ENCODE measurements at places on chromosomes 13 and 19.

DNA sequence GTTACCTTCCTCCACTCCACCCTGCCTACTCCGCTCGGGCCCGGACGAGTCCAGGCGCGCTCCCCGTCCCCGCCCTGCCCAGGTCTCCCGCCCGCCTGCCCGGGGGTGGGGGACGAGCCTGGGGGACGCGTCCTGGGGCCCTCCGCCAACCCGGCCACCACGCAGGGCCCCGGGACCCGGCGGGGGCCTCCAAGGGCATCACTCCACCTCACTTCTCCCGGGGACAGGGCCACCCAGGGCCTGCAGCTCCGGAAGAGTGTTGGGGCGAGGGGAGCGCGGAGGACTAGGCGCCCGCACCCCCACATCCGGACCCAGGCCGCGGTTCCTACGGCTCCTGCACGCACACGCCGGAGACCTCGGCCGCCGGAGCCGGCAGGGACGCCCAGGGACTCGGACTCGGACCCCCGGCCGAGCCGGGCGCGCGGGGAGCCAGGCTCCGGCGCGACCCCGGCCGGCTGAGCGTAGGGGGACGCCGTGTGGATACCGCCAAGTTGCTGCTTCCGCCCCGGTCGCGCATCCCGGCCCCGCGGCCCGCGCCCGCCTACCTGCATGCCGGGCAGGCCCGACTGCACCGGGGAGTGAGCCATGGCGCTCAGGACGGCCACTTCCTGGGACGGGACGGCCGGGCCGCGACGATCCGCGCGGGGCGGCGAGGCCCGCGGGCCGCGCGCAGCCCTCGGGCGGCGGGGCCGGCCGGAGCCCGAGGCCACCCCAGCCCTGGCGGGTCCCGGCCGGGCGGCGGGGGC is 534 bp downstream of the STK24 start:
- no peaks in the 10 kb centered on the region for H3K27me3 ChIP-seq
- H3K4me3 ChIP-seq: peak overlapping the region; percentile 98
- peaks cover 19% of the 10 kb centered on the region for H3K36me3 ChIP-seq
- peak; percentile 85 for DNase-seq
- H3K4me1 ChIP-seq: peaks cover 46% of the 10 kb centered on the region

- no peaks in the 10 kb centered on the region for H3K27me3 ChIP-seq
- H3K36me3 ChIP-seq: no peaks in the 10 kb centered on the region
Observed at GRCh38 chr19:33674626-33675367, 53.0 kb downstream of the CHST8 start.

DNA sequence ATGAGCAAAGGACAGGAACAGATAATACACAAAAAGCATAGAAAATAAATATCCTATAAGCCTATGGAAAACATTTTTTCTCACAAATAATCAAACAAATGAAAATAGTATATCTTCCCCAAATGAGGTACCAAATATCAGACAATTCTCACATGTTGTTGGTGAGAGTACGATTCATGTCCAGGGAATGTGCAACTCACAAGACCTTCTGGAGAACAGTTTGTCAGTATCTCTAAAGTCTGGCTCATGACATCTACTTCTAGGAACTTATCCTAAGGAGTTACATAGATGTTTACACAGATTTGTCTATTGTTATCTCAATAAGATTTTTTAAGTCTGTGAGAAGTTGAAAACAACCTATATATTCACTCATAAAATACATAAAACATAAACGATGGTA is 80.3 kb upstream of the ARHGEF7 start:
- no peak overlapping the region for H3K27ac ChIP-seq
- DNase-seq: no peak
- H3K36me3 ChIP-seq: no peaks in the 10 kb centered on the region
- H3K4me3 ChIP-seq: no peak overlapping the region
- peaks cover 41% of the 10 kb centered on the region for H3K27me3 ChIP-seq

DNA sequence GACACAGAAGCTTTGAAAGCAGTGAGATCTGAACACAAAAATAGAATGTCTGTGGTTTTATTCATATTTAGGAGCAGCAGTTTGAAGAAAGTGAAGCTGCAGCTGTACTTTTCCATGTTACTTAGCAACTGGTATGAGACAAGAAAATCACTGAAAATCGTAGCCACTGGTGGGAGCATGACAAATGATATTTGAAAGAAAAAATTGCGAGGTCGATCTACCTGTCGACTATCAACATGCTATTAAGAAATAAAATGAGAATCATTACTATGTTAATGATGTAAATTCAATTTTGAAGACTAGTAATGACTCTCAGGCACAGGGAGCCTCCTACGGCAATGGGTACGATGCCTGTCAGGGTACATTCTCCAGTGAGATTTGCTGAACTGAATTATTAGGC is 436.4 kb downstream of the SLITRK5 start:
- DNase-seq: no peak
- H3K36me3 ChIP-seq: no peaks in the 10 kb centered on the region
- H3K4me3 ChIP-seq: no peak overlapping the region
- no peaks in the 10 kb centered on the region for H3K4me1 ChIP-seq

DNA sequence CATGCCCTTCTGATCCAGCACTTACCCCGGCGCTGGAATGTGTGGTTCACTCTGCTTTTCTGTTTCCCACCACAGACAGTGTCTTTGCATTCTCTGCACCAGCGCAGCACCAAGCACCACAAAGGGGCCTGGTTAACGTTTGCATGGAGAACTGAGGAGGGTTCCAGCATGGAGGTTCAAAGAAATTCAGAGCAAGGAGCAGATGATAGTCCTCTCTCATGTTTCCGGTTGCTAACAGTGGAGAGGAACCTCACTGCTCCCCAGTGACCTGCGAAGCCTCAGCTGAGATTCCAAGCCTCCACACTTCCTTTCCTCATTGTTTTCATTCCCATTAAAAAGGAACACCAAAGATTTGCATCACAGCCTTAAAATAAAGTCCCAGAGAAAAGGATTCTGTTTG is 99.7 kb downstream of the STARD13 start:
- H3K27ac ChIP-seq: peak overlapping the region; percentile 91
- H3K36me3 ChIP-seq: peaks cover 12% of the 10 kb centered on the region
- H3K27me3 ChIP-seq: no peaks in the 10 kb centered on the region
- peaks cover 37% of the 10 kb centered on the region for H3K4me1 ChIP-seq
- no peak for DNase-seq
- no peak overlapping the region for H3K4me3 ChIP-seq

DNA sequence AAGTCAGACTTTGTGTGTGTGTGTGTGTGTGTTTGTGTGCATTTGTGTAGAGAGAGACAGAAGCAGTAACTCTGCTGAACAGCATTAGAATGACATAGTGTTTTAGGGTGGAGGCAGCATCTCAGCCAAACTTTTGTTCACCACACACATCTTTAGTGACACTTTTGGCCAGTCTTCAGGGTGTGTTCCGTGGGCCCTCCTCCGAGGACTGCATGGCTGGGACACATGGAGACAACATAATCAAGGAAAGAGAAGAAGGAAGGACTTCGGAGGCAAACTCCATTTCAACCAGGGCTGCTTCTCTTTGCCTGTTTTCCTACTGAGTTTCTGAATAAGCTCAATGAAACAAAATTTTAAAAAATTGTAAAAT is 205.1 kb downstream of the LHFPL6 start:
- no peak overlapping the region for H3K4me3 ChIP-seq
- no peaks in the 10 kb centered on the region for H3K36me3 ChIP-seq
- no peak overlapping the region for H3K27ac ChIP-seq
- no peaks in the 10 kb centered on the region for H3K4me1 ChIP-seq
- no peaks in the 10 kb centered on the region for H3K27me3 ChIP-seq

- DNase-seq: no peak
- no peak overlapping the region for H3K4me3 ChIP-seq
- no peak overlapping the region for H3K27ac ChIP-seq
- H3K4me1 ChIP-seq: peaks cover 13% of the 10 kb centered on the region
- H3K27me3 ChIP-seq: no peaks in the 10 kb centered on the region
- peaks cover 4% of the 10 kb centered on the region for H3K36me3 ChIP-seq
Observed at GRCh38 chr19:1481224-1481892, 2.3 kb upstream of the C19orf25 start.

GRCh38 chr19:5805462-5806132 is 730 bp downstream of the NRTN start:
- H3K27ac ChIP-seq: no peak overlapping the region
- peaks cover 16% of the 10 kb centered on the region for H3K4me1 ChIP-seq
- H3K36me3 ChIP-seq: no peaks in the 10 kb centered on the region
- DNase-seq: peak; percentile 87
- peaks cover 36% of the 10 kb centered on the region for H3K27me3 ChIP-seq
- peak overlapping the region; percentile 35 for H3K4me3 ChIP-seq

DNA sequence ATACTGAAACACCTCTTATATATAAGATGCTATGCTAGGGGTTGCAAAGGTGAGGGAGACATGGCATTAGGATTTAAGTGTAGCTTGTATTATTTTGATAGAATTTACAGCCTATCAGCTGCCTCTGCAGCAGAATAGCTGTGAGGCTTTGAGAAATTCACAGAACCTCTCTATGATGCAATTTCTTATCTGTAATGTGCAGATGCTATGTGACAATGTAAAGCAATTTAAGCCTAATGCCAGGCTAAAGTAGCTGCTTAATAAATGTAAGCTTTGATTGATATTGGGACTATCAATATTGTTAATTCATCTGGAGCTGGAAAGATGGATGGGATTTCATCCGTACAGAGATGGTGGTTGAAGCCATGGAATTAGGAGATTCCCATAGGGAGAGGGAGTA is 1.6 kb downstream of the ADGRE3 start:
- H3K36me3 ChIP-seq: no peaks in the 10 kb centered on the region
- H3K4me3 ChIP-seq: no peak overlapping the region
- H3K27me3 ChIP-seq: peaks cover 3% of the 10 kb centered on the region
- H3K4me1 ChIP-seq: no peaks in the 10 kb centered on the region

GRCh38 chr13:98586400-98587345 is 9.8 kb upstream of the STK24 start:
- no peaks in the 10 kb centered on the region for H3K27me3 ChIP-seq
- no peaks in the 10 kb centered on the region for H3K36me3 ChIP-seq
- DNase-seq: no peak
- H3K4me3 ChIP-seq: no peak overlapping the region

- no peak overlapping the region for H3K4me3 ChIP-seq
- H3K27ac ChIP-seq: no peak overlapping the region
- peaks cover 39% of the 10 kb centered on the region for H3K27me3 ChIP-seq
- H3K4me1 ChIP-seq: peaks cover 16% of the 10 kb centered on the region
- no peak for DNase-seq
- H3K36me3 ChIP-seq: no peaks in the 10 kb centered on the region
Observed at GRCh38 chr19:47414469-47414868, 4.9 kb downstream of the MEIS3 start.

- no peak overlapping the region for H3K4me3 ChIP-seq
- H3K4me1 ChIP-seq: no peaks in the 10 kb centered on the region
- H3K27ac ChIP-seq: no peak overlapping the region
- H3K36me3 ChIP-seq: no peaks in the 10 kb centered on the region
- no peak for DNase-seq
Observed at GRCh38 chr13:103161476-103161875, 95.3 kb upstream of the SLC10A2 start.

DNA sequence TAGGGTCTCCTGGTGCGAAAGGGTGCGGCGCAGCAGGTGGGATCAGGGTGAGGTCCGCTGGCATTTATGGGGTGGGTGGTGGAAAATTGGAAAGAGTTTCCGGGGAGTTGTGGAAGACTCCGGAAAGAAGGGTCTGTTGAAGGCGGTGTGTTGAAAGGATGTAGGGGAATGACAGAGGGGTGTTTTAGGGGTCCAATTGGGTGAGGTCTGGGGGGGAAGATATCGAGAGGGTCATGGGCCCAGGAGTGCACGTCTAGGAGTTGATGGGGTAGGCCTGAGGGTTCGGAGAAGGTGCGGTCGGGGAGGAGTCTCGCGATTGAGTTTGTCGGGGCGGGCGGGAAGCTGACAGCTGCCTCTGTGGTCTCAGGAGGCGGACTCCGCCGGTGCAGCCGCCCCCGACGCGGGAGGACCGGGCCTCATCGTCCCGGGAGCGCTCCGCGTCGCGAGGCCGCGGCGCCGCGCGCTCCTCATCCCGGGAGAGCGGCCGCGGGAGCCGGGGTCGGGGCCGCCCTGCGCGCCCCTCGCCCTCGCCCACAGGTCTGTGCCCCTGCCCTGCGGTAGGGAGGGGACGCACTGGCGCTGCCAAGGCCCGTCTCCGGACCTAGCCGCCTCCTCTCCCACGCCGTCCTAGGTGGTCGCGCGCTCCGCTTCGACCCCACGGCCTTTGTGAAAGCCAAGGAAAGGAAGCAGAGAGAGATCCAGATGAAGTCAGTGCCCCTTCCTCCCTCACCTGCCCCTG is 7.0 kb downstream of the PGLYRP1 start:
- peaks cover 13% of the 10 kb centered on the region for H3K27me3 ChIP-seq
- H3K27ac ChIP-seq: peak overlapping the region; percentile 16
- DNase-seq: peak; percentile 83
- H3K4me1 ChIP-seq: peaks cover 16% of the 10 kb centered on the region

DNA sequence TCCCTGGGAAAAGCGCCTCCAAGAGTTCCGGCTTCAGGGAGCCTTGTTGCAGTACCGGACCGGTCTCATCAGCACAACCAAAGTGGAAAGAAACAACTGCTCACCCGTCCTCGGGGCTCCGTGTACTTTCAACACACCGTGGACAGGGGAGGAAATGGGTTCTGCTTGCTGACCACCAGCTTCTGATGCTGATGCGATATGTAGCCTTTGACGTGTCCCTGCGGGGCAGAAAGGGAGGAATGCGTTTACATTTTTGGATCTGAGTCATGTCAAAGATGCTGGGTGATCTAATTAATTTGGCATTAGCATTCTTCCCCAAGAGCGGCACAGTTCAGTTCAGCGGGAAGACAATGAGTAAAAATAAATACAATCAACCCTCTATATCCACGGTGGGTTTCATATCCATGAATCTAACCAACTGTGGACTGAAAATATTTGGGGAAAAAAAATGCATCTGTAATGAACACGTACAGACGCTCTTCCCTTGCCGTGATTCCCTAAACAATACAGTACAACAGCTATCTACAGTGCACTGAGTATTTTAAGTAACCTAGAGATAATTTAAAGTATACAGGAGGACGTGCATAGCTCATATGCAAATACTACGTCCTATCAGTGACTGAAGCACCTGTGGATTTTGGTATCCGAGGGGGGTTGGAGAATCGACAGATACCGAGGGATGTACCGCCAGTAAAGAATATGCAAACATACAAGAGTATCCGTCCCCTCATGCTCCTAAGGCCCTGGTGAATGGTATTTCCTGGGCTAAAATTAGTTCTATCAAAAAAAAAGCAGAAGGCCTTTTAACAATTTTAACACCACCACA is 19.8 kb downstream of the PROZ start:
- no peak for DNase-seq
- peaks cover 68% of the 10 kb centered on the region for H3K36me3 ChIP-seq
- H3K27ac ChIP-seq: no peak overlapping the region
- no peaks in the 10 kb centered on the region for H3K27me3 ChIP-seq
- H3K4me1 ChIP-seq: peaks cover 29% of the 10 kb centered on the region

- H3K4me1 ChIP-seq: peaks cover 6% of the 10 kb centered on the region
- no peak overlapping the region for H3K27ac ChIP-seq
- peaks cover under 1% of the 10 kb centered on the region for H3K36me3 ChIP-seq
- DNase-seq: peak; percentile 94
- no peak overlapping the region for H3K4me3 ChIP-seq
- no peaks in the 10 kb centered on the region for H3K27me3 ChIP-seq
Observed at GRCh38 chr19:47790398-47790814, 11.9 kb downstream of the SELENOW start.
